ENCODE measurements at places on chromosomes 1 and 21. TPM values are rescaled to one million over a fixed set of nuclear protein-coding genes. Genes with fewer than 3 reads are reported as not detected.

The C2CD2 gene
- polyA plus RNA-seq = 1.9 TPM

The NOTCH2 gene
- 3.2 TPM for polyA plus RNA-seq

The CACNA1S gene
- 11.9 TPM for polyA plus RNA-seq

The CKS1B gene
- polyA plus RNA-seq = 12.1 TPM

The TINAGL1 gene
- 46.7 TPM for polyA plus RNA-seq

The U2AF1 gene
- 66.4 TPM for polyA plus RNA-seq

The TMEM269 gene
- 0.06 TPM for polyA plus RNA-seq

The PLXNA2 gene
- polyA plus RNA-seq = 4.9 TPM

The THEM5 gene
- not detected for polyA plus RNA-seq

The RIMS3 gene
- polyA plus RNA-seq = 0.16 TPM

The OLFM3 gene
- polyA plus RNA-seq = not detected

The MYOM3 gene
- polyA plus RNA-seq = 122 TPM

The PGLYRP3 gene
- not detected for polyA plus RNA-seq

The ATP13A2 gene
- polyA plus RNA-seq = 17.3 TPM

DNA sequence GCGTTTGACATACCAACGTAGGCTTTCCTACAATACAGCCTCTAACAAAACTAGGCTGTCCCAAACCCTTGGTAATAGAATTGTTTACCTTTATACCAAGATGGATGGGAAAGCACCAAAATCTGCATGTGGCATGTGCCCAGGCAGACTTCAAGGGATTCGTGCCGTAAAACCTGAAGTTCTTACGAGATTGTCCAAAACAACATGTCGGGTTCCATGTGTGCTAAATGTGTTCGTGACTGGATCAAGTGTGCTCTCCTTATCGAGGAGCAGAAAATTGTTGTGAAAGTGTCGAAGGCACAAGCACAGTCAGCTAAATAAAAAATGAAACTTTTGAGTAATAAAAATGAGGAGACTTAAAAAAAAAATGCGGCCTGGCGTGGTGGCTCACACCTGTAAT is 5.1 kb downstream of the RPS27 start:
- H3K4me1 ChIP-seq = peaks cover 25% of the 10 kb centered on the region
- no peak for DNase-seq
- peaks cover 10% of the 10 kb centered on the region for H3K36me3 ChIP-seq
- no peaks in the 10 kb centered on the region for H3K27me3 ChIP-seq

DNA sequence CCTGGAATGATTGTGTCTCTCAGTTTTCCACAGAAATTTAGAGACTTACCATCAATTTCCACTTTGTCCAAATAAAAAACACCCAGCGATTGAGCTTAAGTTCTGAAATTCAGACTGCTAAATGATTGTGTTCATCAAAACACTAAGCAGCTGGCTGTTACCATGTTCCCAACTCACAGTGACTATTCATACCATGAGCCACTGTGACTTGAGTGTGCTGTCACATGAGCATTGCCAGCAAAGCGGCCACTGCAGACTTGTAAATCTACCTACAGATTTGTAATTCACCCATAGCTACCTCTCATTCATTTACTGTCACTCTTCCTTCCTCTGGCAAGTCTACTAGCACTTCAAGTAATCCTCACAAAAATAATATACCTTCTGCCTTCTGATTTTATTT is 17.2 kb upstream of the PRKAB2 start:
- H3K4me3 ChIP-seq = no peak overlapping the region
- H3K27me3 ChIP-seq = no peaks in the 10 kb centered on the region
- DNase-seq = no peak
- H3K27ac ChIP-seq = no peak overlapping the region

GRCh38 chr1:4986306-4986705 is 331.9 kb downstream of the AJAP1 start:
- no peak overlapping the region for H3K4me3 ChIP-seq
- H3K4me1 ChIP-seq = no peaks in the 10 kb centered on the region
- H3K27ac ChIP-seq = no peak overlapping the region
- no peaks in the 10 kb centered on the region for H3K27me3 ChIP-seq
- H3K36me3 ChIP-seq = no peaks in the 10 kb centered on the region
- DNase-seq = no peak

- H3K4me3 ChIP-seq = no peak overlapping the region
- H3K27me3 ChIP-seq = no peaks in the 10 kb centered on the region
- H3K4me1 ChIP-seq = no peaks in the 10 kb centered on the region
- H3K27ac ChIP-seq = no peak overlapping the region
- DNase-seq = no peak
- no peaks in the 10 kb centered on the region for H3K36me3 ChIP-seq
These were observed 39.1 kb upstream of the DPH5 start for GRCh38 chr1:101064697-101065096.

DNA sequence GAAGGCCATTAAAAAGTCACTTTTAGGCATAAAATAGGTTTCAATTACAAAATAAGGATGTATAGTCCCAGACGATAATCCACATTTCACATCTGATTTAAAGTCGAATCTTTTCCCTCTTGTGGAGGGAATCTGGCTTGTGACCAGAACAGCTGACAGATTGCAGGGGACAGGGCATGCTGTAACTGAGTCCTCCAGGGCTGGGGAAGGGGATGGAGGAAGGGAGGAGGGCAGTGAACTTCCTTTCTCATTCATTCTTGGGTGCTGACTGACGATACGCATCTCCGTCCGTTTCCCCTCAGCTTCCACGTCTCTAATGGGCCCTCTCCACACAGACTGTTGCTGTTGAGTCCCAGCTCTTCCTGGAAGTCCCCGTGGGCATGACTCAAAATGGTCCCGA is 108.1 kb upstream of the CSF3R start:
- DNase-seq = no peak
- H3K27ac ChIP-seq = no peak overlapping the region
- peaks cover 11% of the 10 kb centered on the region for H3K27me3 ChIP-seq

- DNase-seq = peak; percentile 47
- H3K4me3 ChIP-seq = no peak overlapping the region
- peaks cover 6% of the 10 kb centered on the region for H3K4me1 ChIP-seq
- no peaks in the 10 kb centered on the region for H3K36me3 ChIP-seq
These were observed 17.6 kb upstream of the ALX3 start for GRCh38 chr1:110087812-110088738.

DNA sequence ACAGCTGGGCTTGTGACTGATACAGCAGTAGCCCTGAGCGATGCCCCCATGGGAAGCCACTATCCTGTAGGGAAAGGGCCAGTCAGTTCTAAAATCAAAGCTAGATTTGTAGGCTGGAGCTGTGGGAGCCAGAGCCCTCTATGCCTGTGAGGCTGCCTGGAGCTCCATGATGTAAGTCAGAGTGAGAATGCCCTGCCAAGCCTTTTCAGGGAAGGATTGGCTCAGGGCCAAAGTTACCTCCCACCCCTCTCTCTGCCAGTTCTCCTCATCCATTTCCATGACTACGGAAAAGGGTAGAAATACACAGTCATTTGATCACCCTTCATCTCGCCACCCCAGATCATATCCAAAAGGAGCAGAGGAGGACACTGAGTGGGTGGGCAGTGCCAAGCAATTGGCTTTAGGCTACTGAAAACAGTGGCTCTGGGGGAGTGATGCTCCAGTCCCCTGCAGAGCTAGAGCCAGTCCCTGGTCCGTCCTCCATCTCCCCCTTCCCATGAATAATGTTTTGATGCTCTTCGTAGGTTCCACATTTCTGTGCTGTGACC is 59.5 kb upstream of the KCNA3 start:
- H3K27ac ChIP-seq = no peak overlapping the region
- DNase-seq = no peak
- H3K36me3 ChIP-seq = no peaks in the 10 kb centered on the region
- no peaks in the 10 kb centered on the region for H3K4me1 ChIP-seq
- H3K4me3 ChIP-seq = no peak overlapping the region

DNA sequence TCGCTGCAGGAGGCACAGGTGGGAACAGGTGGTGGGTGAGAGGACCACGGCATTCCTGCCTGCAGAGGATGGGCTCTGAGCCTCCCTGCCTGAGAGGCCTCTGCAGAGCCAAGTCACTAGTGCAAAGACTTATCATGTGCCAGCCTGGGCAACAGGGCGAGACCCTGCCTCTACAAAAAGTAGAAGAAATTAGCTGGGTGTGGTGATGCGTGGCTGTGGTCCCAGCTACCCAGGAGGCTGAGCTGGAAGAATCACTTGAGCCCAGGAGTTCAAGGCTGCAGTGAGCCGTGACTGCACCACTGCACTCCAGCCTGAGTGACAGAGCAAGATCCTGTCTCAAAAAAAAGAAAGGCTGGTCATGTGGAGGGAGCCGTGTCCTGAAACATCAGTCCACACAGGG is 46.4 kb downstream of the PKNOX1 start:
- H3K36me3 ChIP-seq = peaks cover 69% of the 10 kb centered on the region
- no peak for DNase-seq
- H3K27me3 ChIP-seq = no peaks in the 10 kb centered on the region

- DNase-seq = no peak
- H3K4me3 ChIP-seq = no peak overlapping the region
- no peak overlapping the region for H3K27ac ChIP-seq
- H3K36me3 ChIP-seq = peaks cover 32% of the 10 kb centered on the region
- H3K27me3 ChIP-seq = no peaks in the 10 kb centered on the region
- peaks cover 5% of the 10 kb centered on the region for H3K4me1 ChIP-seq
These were observed 90.3 kb downstream of the NID1 start for GRCh38 chr1:235974616-235975015.

- peaks cover under 1% of the 10 kb centered on the region for H3K36me3 ChIP-seq
- no peak overlapping the region for H3K4me3 ChIP-seq
- H3K4me1 ChIP-seq = peaks cover 78% of the 10 kb centered on the region
- H3K27ac ChIP-seq = peak overlapping the region; percentile 62
- no peak for DNase-seq
These were observed 76.8 kb downstream of the SLC45A1 start for GRCh38 chr1:8394456-8395321.

GRCh38 chr1:21323091-21323490 is 32.8 kb upstream of the ECE1 start:
- peaks cover 30% of the 10 kb centered on the region for H3K4me1 ChIP-seq
- no peaks in the 10 kb centered on the region for H3K27me3 ChIP-seq
- no peak overlapping the region for H3K4me3 ChIP-seq
- no peaks in the 10 kb centered on the region for H3K36me3 ChIP-seq
- no peak overlapping the region for H3K27ac ChIP-seq

DNA sequence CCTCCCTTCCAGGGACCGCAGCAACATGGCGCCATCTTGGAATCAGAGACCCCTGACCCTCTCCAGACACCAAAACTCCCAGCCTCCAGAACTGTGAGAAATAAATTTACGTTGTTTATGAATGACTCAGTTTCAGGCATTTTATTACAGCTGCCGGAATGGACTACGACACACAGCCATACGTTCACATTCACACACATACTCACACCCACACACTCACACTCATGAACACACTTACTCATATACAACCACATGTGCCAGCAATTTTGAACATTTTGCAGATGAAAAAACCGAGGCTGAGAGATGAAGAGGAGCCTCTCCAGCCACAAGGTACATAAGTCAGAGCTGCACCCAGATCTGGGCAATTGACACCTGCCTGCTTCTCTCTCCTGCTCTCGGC is 151.0 kb upstream of the RAB4A start:
- DNase-seq = no peak
- no peak overlapping the region for H3K27ac ChIP-seq
- no peaks in the 10 kb centered on the region for H3K36me3 ChIP-seq
- no peak overlapping the region for H3K4me3 ChIP-seq

DNA sequence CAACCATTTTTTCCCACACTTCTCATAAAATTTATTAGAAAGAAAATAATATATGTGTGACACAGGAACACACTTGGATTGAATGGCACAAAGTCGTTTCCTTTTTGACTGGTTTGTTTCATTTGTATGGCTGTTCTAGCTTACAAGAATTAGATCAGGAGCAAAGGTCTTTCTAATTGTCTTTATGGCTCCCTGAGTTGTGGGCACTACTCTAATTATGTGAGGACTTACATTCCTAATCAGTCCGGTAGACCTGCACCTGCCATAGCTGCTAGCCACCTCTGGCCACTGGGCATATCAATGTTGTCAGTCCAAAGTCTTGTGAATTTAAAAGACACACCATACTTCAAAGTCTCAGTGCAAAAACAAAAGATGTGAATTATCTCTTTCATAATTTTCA is 346.7 kb downstream of the NTNG1 start:
- H3K27ac ChIP-seq = no peak overlapping the region
- H3K36me3 ChIP-seq = no peaks in the 10 kb centered on the region
- no peak for DNase-seq
- H3K27me3 ChIP-seq = no peaks in the 10 kb centered on the region
- H3K4me3 ChIP-seq = no peak overlapping the region
- H3K4me1 ChIP-seq = no peaks in the 10 kb centered on the region

DNA sequence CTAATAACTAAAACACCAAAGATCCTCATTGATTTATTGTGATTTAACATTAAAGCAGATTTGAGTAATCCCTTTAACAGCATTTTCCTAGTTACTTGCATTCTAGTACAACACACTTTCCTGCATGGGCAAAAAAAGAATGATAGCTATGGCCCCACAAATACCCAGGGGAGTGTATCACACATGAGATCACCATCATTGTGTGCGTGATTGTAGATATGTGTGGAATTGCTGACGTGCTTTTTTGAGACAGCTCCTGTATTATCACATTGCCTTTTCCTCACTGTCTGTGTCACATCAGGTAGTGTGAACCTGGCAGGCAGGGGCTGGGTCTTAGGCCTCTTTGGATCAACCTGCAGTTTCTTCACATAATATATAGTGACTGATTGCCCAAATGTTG is 48.5 kb upstream of the SAMD13 start:
- H3K4me3 ChIP-seq = no peak overlapping the region
- H3K36me3 ChIP-seq = no peaks in the 10 kb centered on the region
- no peaks in the 10 kb centered on the region for H3K27me3 ChIP-seq
- DNase-seq = no peak

DNA sequence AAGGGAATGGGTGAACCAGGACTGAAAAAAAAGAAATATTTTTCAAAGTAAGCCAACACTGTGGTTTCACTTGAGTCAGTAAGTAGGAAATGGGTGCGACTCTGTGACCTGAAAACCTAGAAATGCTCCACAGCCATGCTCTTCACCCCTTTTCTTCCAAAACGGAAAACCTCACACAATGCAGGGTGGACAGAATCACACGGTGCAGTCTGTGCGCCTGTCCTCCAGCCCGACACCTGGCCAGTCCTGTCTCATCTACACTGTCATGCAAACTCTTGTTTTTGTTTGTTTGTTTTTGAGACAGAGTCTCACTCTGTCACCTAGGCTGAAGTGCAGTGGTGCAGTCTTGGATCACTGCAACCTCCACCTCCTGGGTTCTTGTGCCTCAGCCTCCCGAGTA is 53.3 kb downstream of the B3GALT5 start:
- no peak overlapping the region for H3K27ac ChIP-seq
- no peaks in the 10 kb centered on the region for H3K4me1 ChIP-seq
- no peaks in the 10 kb centered on the region for H3K36me3 ChIP-seq
- H3K4me3 ChIP-seq = no peak overlapping the region
- DNase-seq = no peak

All from psoas muscle (tissue), 8 donors.